NK-92 treated with Interleukin-12 subunit alpha and Interleukin-12 subunit beta, amount 100 ng/mL, for 24 hours (cell line): ENCODE measurements at places on chromosomes 7 and 10.
A peak's percentile ranks its signal among the peaks of the same experiment; 100 is the strongest.

GRCh38 chr7:51471210-51471980, 154.8 kb upstream of the COBL start:
- DNase-seq = no peak

- no peak for DNase-seq
Measured at GRCh38 chr7:104126411-104126841, 81.4 kb downstream of the ORC5 start.

DNA sequence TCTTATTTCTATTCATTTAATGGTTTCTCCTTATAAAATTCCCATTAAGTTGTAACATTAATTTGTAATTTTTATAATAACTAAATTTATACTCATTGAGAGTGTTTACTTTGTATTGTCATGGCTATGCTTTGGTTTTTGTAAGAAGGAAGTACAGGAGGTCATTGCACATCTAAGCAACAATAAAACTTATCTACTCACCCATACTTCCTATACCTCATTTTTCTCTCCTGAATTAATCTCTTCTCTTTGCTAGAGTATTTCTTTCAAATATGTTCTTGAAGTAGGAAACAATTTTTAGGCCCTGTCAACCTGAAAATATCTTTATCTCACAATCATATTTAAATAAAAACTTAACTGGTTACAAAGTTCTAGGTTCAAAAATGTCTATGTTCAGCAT, 95.4 kb upstream of the WDR11 start:
- DNase-seq = no peak

GRCh38 chr10:134247-135131, 766 bp upstream of the ZMYND11 start:
- DNase-seq = no peak

DNA sequence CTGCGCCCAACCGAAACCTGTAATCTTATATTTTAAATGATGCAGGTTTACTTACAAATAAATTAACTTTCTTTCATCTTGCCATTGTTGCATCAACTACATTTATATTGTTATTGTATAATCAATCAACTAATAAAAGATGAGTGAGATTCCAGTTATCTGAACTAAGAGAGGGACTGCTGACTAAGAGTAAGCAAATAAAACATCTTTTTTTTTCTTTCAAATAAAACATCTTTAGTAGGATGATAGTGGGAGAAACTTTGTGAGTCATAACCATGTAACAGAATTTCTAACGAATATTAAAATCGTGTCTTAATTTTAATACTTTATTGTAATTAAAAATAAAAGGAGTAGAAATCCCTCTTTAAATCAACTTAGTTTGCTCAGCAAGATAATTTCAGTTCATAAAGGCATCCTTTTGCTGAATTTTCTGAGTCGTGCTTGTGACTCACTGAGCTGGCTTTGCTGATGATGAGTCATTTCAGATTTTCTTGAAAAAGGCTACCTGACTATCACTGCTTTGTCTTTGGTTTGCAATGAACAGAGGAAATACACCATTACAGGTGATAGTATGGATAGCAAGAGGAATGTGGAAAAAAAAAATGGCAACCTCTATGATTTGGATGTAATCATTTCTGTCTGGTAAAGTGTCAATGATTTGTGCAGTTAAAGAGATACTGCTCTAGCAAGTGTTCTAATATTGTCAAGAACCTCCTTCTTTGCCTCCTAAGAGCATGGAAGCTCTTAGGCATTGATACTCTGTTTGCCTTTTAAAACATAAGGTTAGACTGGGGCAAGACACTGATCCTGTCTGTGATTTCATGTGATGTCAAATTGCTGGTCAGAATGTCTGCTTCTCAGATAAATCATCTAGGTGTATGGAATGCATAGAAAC, 119.5 kb downstream of the GPR158 start:
- no peak for DNase-seq

DNA sequence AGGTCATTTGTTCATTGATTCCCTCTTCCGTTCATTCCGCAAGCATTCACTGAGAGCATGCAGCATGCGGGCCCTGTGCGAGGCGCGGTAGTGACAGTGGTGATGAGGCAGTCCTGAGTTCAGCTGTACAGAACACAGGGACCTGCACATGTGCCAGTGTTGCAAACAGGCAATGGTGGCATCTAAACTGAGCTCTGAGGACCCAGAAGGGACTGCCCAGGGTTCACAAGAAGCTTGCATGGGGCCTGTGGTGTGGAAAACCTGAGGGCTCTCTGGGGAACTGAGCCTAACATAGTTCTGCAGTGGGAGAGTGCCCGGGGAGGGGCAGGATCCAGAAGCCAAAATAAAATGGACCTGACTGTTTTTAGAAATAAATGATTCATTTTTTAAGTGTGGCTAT, 13.2 kb downstream of the ZNF488 start:
- DNase-seq = no peak

DNA sequence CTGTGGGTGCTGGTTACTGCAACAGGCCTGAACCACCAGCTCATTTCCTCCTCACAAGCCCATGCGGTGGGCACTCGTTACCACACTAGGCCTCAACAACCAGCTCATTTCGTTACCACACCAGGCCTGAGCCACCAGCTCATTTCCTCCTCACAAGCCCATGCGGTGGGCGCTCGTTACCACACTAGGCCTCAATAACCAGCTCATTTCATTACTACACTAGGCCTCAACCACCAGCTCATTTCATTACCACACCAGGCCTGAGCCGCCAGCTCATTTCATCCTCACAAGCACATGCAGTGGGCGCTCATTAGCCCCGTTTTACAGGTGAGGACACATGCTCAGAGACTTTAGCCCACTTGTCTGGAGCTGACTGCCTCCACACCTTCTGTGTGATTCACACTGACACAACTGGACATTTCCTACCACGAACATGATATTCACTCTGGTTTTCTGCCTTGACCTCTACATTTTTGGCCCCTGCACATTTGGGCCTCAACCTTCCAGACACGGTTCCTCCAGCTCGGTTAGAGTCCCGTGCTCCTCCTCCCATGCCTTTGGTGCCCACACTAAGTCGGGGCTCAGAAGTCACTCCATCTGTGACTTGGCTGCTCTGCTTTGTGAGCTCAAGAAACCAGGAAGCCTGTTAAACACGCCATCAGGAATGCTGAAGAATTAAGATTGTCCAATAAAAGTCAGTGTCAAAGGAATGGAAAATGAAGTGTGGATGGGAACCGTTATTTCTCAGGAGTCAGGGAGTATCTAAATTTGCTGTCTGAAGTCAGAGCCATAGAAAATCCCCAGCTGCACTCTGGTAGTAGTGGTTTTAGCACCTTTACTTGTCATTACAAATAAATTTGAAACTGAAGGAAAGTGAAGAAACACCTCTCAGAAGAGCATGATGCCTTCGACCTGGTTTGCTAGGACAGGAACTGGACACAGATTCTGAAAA, 55.8 kb upstream of the LANCL2 start:
- peak; percentile 88 for DNase-seq

GRCh38 chr10:71984809-71985388, 20.7 kb downstream of the CHST3 start:
- no peak for DNase-seq

DNA sequence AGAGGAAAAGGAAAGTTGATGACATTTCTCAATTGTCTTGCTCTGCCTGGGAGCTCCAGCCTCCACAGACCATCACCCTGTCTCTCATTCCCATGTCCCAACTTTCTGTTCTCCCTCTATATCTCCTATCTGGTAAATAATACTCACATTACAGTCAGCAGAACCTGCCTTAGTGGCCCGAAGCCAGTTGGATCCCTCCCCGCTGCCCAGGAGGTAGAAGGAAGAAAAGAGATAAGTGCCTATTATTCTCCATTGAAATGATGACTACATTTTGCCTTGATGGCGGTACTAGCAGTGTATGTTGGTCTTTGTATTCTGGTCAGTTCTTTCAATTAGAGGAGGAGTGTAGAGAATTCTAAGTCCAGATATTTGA, 91.9 kb downstream of the CSTF2T start:
- no peak for DNase-seq

- no peak for DNase-seq
Measured at GRCh38 chr7:149855361-149856305, 17.5 kb downstream of the ZNF862 start.

DNA sequence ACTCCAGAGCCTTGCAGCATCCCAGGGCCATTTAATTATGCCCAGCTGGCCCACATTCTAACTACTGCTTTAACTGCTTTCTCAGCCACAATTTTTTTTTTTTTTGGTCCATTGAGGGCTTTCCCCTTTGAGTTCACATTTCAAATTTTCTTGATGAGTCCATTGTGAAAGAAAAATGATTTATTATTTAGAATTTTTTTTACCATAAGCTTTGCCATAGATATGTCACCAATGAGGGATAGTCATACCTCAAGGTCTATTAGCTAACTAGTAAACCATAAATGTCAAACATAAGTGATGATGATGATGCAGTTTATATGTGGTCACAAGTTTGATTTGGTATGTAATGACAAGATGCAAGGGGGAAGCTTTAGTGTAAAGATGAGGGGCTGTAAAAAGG, 282.9 kb downstream of the BICC1 start:
- DNase-seq = no peak

DNA sequence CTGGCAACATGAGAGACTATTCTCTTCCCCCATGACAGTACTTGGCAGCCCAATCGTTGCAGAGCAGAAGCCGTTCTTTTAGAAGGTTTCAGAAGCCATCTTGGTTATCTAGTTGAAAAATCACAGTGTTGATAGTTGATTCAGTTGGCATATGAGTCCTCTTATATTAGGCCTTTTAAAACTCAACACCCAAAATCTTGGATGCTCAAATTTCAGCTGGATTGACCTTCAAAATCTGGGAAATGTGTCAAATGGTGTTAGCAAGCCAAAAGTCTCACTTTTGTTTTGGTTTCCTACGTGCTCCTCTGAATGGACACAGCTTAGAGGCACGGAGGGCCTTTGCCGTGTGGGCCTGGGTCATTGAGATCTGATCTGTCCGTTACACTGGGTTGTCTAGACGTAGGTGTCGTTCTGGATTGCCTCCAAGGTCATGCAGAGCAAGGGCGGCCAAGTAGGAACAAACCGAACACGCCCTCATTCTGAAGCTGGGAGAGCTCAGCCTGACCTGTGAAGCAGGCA, 59.3 kb upstream of the BMPER start:
- DNase-seq = no peak

DNA sequence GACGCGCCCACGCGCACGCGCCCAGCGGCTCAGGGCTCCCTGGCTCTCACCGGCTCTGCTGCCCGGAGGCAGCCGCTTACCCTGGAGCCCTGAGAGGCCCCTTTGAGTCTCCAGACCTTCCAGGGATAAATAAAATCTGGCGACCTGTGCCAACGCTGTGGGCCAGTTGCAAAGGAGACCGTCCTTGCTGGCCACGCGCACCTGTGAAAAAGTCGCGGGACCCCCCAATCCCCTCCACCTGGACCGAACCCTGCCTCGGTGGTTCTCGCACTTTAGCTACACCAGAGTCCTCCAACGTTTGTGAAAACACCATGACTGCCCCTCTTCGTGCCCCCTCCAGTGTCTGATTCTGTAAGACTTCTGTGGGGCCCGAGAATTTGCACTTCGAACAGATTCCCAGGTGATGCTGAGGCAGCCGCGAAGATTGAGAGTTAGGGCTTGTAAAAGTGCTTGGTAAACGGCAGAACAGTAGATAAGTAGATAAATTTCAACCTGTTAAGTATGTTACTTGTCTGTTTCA, 102.4 kb upstream of the SVIL start:
- DNase-seq = no peak

DNA sequence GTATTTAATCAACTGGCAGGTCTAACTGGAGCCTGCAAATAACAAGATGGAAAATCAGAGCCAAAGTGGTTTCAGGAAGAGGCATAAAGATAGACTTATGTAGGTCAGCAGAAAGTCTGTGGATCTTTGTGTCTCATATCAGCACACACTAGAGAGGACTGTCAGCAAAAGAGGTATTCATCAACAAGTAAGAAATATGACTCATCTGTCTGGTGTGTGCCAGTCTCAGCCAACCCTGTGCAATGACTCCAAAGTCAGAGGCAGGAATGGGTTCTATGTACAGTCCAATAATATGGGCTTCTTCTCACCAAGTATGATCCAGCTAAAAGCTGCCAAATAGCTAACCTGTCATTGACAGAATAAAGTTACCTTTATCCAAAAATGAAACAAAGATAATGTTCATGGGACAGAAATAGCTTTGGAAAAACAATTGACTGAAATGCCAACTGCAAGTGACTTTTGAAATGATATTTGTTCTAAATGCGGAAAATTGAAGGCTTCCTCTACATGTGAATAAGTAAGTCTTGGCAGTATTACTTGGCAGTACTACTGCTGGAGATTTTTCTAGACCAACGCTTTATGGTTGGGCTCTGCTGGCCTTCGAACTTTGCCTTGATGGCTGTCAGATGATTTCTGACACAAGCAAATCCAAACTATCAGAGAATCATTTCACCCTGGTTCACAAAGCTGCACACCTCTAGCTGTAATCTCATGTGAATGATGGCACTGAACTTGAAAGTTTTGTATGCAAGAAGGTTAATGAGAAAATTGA, 272.3 kb upstream of the SEMA3C start:
- no peak for DNase-seq

GRCh38 chr10:59997827-59998525, 91.6 kb upstream of the CCDC6 start:
- DNase-seq = no peak

DNA sequence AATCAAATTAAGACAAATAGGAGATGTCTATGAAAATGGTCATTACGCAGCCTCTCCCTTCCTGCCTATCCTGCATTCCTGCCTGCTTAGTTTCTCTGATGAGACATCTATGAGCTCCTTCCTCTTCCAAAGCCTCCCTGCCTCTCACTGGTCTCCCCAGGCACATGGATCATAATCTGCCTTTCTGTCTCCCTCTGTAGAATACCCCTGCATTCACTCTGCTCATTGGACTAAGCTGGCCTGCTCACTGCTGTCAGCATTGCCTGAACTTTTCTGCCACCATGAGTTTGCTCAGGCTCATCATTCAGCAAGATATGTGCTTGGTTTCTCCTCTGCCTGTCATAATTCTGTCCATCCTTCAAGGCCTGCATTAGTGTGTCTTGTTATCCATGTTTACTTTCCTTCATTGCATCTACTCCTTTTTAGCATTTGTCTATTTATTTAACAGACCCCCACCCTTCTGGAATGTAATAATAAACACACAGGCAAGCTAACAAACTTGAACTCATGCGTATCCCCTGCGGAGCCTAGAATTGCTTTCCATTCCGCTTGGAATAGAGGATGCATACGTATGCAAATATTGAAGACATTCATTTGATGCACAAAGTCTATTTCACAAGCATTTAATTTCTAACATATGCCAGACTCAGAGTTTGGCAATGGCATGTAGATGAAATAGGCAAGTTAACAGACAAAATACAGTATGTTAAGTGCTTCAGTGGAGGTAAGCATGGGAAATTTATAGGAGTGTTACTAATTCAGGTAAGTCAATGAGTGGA, 88.3 kb downstream of the PTPRZ1 start:
- no peak for DNase-seq

DNA sequence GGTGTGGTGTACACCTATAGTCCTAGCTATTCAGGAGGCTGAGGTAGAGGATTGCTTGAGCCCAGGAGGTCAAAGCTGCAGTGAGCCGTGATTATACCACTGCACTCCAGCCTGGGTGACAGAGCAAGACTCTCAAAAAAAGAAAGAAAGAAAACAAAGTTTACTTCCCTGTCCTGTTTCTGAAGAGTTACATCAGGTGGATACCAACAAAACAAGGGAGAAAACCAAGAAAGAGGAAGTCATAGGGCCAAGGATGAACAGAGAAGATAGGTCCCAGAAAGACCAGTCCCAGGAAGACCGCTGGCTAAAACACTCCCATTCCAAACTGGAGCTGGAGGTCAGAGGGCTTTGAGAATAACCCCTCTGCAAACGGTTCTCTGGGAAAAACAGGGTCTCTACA, 13.5 kb downstream of the MACROH2A2 start:
- no peak for DNase-seq

GRCh38 chr7:115476671-115477181, 553.8 kb downstream of the TFEC start:
- DNase-seq = no peak
